ENCODE measurements at places on chromosomes 5 and 9. TPM values are rescaled to one million over a fixed set of nuclear protein-coding genes. Genes with fewer than 3 reads are reported as not detected.

ITK gene
- total RNA-seq = 0.06 TPM

- DNase-seq = no peak
These were observed 246.3 kb upstream of the TLE4 start for GRCh38 chr9:79325501-79325900.

DNA sequence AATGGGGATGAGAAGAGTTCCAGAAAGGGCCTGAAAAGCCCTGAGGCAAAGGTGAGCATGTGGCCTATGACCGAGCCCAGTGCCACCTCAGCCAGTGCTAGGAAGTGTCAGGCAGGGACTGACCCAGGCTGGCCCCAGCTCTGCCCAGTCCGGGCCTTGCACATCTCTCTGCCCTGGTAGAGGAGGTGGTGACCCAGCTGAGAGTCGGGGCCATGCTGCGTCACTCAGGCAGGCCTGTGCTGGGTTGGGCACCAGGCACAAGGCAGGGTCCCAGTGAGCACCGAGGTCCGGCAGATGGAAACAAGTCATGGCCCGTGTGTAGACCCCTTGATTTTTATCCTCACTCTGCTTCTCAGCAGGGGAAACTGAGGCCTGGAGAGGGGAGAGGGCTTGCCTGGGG, 729 bp downstream of the CDHR2 start:
- no peak for DNase-seq

DNA sequence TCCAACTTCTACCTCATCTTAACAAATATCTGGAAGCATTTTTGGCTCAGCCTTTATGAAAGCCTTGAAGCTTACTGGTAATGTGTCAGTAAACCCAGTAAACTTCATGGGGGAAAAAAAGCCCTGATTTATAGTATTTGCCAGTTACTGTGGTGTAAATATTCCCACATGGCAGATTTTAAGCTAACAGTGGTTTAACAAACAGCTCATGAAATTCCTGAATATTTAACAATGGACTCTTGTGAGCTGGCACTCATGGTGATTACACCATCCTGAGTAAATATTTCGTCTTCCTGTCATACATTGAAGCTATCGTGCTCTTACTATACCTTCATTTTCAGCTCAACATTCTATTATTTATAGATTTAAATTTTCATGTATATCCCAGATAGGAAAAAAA, 57.0 kb upstream of the ACOT12 start:
- no peak for DNase-seq

DNA sequence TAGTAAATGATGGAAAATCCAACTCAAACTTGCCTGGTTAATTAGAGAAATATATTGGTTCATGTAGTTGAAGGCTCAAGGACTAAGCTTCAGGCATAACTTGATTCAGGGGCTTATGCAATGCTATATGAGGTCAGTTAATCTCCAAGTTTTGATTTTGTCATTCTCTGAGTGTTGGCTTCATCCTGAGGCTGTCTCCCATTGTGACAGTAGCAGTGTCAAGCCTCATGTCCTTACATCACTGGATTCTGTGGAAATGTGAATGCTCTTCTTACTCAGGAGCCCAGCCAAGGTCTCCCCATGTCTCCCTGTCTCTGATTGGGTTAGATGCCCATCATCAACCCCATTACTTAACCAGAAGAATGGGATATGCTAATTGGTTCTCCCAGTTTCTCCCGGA, 44.4 kb upstream of the SNX2 start:
- no peak for DNase-seq
